Activated CD4-positive, alpha-beta T cell treated with anti-CD3 and anti-CD28 coated beads, Interleukin-2, amount 50 U/mL, for 48 hours (primary cell): ENCODE measurements at places on chromosomes 5 and 9.

GRCh38 chr5:27821681-27822080 is 783.3 kb upstream of the CDH9 start:
- DNase-seq = no peak

- no peak for DNase-seq
These were observed 39.4 kb upstream of the RPL26L1 start for GRCh38 chr5:172919525-172920446.

- DNase-seq = no peak
These were observed 5.5 kb downstream of the FANCC start for GRCh38 chr9:95311961-95312360.

DNA sequence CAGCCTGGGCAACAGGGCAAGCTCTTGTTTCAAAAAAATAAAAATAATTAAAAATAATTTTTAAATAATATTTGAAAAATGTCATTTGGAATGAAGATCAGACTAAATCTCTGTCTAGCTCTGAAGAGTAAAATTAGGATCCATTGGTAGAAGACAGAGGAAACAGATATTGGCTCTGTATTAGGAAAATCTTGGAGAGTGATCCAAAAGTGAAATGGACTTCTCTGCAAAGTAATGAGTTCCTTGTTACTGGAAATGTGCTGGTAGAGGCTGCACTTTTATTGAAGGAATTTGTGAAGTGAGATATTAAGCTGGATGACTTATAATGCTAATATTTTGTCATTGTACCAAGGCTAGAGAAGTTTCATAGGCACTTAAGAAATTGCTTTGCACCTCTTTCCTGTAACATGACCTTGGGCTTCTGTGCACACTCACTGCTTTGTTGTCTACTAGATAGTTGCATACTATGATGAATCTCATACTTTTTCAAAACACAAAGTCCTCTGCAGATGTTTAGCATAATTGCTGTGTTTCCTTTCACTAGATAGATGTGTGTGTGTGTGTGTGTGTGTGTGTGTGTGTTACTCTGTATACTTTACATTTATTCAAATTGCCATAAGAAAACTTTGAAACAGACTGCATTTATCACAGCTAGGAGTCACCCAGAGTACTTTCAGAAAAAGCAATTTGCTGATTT is 13.1 kb downstream of the THBS4 start:
- no peak for DNase-seq

GRCh38 chr9:6703898-6704639 is 53.7 kb upstream of the KDM4C start:
- DNase-seq = peak; percentile 87

DNA sequence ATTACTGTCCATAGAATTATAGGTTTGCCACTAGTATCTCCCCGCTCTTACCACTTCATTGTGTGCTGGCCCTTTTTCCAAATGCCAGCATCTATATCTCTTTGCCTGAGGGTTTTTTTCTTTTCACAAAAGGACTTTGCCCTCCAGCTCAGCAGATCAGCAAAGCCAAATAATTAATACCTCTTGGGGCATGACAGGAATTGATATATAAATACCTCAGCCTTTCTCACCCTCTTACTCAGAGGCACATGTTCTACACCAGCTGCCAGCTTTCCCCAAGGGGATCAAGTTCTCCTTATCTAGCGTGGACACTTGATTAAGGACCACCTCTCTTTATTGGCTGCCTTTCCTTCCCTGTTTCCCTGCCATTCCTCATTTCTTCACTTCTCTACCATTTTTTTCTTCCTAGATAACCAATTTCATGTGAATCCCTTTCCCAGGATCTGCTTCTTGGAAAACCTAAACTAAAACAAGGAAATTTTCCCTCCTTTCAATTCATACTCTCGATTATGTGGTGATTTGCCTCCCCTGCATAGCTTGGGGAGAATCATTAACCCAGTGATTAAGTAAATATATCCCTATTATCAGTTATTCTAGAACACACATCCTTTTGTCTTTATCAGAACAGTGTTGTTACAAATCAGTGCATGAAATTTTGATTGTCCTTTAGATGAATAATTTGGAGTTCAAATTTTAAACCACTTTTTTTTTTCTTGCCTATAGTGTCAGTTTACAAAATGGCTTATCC is 6.9 kb upstream of the NUDT12 start:
- no peak for DNase-seq

DNA sequence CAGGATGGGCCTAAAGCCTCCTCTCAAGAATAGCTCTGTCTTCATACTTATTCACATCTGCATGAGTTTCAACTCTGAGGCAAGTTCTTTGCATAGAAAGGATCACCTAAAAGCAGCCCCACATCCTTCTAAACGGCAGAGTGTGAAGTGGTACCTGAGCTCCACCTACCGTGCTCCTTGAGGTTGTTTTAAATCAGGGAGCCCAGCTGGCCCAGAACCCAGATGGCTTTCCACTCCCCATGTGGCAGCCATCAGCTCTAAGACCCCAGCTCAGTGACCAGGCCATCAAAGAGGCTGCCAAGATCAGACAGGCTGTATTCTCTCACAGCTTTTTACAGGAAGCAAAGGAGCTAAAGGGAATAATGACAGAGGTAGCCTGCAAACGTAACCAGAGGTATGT is 299.3 kb downstream of the RASEF start:
- DNase-seq = no peak
